ENCODE measurements at places on chromosomes 3 and 15.

DNA sequence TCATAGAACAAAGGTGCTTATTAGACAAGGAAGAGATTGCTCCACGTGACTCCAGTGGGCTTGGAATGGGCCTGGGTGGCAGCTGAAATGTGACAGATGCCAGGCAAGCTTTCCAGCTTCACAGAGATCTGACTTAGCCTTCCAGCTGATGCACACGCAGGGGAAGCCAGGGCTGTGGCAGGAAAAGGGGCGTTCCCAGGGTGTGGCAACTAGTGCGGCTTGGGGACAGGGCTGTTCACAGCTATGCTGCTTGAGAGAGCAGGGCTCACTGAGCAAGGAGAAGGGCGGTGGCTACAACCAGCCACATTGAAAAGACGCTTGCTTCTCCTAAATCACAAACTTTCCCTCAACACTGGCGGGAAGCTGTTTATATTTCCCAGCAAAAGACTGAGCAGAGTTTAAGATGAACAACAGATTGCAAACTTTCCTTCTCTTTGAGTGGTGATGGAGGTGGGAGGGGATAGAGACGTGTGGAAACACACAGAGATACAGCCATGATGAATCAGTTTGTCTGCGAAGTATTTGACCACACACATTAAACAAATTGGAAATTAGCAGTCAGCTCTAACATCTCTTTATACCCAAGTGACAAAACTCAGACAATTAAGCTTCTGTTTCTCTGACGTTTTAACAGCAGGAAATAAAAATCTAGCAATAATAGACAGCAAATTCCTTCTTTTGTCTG is 127.5 kb downstream of the BDH1 start:
- DNase-seq, result no peak

DNA sequence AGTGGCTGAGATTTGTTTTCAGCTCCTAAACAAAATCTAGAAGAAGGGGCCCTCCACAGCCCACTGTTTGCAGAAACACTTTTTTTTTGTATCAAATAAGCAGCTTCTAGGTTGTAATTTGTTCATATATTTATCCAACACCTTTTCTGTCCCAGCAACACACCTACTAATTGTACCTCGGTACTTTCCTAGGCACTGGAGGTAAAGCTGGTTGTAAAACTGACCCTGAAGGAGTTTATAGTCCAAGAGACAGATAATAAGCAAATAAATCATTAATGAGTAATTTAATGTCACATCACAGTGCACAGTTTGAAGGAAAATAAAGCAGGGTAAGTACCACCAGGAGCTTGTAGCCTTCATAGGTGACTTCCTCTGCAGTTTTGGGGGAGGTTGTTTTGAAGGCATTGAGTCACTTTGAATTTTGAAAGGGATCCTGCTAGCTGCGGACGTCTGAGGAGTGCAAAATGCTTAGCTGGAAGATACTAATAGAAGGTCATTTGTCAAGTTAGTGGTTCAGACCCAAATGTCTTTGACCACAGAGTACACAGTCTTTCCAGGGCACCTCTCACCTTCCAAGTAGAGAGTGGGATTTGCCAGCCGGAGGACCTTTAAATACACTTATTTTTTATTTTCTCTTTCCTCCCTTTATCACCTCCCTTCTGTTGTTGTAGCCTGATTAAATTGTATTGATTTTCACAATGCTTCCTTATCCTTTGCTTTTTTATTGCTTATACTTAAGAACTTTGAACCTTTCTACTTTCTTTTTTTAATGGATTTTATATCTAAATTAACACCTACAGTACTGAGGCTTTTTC is 53.8 kb downstream of the CMSS1 start:
- no peak for DNase-seq

DNA sequence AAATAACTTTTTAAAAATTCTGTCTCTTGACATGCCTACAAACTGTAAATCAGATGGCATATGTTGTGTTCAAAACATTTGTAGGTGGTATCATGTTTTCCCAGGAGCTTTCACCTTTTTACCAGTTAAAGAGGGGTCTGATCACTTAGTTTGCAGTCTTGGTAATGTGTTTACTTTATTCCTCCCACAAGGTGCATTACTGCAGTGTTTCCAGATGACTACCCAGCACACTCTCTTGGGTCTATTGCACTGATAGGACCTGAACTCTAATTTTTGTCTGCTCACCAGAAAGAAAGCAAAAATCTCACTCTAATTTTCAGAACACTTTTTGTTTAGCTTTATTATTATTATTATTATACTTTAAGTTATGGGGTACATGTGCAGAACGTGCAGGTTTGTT is 734.1 kb downstream of the GBE1 start:
- DNase-seq, result no peak

DNA sequence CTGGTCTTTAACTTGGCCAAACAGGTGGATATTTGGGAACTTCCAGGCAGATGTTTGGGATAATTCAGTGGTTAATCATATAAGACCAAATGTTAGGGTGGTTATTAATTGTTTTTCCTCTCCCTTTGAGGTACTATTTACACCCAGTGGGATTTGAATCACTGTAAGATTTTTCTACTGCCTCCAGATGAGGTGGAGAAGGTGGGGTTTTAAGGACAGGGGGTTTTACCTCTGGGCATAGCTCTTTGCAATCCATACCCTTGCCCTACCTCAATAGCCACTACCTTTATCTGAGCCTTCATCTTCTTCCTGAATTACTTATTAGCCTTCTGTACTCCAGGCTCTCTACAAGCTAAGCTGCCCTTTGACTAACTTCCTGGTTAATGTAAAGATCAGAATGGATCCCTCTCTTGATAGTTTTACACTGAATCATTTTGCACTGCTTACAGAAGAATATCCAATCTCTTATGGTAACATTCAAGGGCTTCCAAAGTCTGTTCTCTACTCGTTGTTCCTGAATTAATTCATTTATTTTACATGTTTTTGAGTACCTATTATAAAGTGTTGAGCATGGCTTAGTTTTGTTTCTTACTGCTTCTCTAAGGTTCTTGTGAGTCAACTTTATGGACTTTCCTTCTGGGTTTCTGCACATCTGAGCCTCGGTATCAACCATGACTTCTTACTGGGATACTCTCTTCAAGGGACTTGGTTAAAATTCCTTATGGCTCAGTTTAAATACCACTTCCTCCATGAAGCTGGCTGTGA is 331.2 kb upstream of the TBL1XR1 start:
- no peak for DNase-seq

DNA sequence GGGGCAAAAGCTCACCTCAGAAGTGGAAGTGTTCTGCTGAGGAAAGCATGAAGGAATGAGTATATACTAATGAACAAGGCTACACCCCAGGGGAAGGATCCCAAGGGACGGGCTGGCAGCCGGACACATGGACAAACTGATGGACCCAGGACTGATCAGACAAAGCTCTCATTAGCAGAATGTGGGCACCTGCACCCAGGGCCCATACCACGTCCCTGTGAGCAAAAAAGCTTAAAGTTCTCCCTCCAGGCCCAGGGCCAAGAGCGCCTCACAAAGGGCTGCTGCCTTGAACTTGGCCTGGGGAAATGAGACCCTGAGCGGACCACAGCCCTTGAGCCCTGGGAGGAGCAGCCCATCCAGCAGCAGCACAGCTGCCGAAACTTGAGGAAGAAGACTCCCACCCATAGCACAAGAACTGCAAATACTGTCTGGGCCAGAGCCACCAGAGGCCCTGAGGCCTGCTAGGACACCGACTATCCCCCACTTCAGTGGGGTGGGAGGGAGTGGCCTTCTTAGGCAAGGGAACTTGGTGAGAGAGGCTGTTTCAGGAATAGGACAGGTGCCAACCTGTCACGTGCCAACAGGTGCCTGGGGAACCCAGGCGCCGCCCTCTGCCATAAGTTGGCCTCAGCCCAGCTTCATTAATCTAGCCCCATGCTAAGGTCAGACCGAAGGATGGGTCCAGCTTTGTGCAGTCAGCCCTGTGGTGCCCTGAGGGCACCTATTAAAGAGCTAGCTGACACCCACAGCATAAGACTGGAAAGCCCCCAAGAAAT is 2.3 kb upstream of the GMPPB start:
- no peak for DNase-seq

DNA sequence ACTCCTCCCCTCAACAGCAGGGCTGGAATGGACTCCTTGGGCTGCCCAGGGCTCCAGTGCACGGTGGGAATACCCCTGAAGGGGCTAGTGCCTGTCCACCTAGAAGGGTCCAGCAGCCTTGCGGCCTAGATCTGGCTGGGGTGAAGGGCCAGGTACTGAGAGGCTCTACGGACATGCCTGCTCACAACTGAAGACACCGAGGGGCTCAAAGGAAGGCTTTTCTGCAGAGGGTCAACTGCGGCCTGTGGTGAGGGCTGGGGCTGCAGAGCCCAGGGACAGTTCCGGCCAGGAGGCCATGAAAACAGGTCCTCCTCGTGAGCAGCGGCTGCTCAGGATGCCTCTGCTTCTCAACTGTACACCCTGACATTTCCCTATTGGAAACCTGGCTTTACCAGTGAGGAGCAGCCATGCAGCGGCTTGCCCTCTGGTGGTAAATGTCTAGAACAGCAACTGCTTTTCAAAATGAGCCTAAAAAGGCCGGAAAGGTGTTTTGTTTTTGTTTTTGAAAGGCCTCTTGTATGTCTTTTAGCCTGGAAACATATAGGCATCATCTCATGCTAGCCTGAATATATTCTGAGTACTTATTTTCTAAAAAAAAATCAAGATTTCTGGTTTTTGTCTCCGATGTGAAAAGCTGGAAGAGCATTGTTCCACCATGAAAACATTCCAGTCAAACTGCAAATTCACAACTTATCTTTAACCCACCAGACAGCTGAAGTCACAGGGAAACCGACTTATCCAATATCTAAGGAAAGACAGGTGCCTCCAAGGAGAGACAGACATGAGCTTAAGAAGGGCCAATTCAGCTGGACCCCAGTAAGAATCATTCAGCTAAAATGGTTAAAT is 163.4 kb downstream of the KLF13 start:
- DNase-seq, result no peak

DNA sequence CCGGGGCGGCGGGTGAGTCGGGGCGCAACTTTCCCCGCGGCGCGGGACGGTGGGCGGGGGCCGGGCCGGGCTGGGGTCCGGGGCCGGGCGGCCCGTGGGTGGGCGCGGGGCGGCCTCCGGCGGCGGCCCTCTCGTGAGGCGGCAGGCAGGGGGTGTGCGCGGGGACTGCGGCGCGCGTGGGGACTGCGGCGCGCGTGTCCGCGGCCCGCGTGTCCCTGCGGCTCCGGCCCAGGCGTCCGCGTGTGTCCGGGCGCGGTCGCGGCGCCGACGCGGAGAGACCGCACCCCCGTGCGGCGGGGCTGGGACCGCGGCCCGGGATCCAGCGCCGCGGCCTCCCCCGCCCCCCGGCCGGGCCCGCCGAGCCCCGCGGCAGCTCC is 349 bp downstream of the PLXNA1 start:
- no peak for DNase-seq

DNA sequence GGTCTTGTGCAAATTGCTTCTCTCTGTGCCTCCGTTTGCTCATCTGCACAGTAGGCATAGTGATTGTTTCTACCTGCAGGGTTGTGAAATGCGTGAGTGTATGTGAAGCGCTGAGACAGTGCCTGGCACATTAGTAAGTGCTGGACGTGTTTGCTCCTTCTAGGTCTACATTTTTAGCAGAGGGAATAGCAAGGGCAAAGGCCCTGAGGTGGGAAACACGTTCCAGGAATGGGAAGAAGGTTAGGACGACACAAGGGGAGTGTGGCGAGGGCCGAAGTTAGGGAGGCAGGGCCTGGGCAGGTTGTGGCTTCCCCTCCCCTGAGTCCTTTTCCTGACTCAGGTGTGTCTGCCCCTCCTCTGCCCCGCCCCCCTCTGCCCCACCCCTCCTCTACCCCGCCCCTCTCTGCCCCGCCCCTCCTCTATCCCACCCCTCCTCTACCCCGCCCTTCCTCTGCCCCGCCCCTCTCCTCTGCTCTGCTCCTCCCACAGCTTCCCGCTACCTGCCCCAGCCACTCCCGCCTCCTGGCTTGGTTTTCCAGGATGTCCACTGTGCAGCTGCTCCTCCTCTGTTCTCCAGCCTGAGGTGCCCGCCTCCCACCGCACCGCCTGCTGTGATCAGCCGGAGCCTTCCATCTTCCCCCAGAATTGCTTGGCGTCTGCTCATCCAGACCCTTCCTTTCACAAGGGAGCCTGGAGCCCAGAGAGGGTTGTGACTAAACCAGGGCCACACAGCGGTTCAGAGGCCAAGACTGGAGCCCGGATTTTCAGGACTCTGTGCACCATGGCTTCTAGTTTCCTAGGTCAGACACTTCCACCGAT is 31.1 kb upstream of the SMAD6 start:
- no peak for DNase-seq

GRCh38 chr15:50503144-50503543 is 43.3 kb downstream of the USP50 start:
- DNase-seq, result no peak

DNA sequence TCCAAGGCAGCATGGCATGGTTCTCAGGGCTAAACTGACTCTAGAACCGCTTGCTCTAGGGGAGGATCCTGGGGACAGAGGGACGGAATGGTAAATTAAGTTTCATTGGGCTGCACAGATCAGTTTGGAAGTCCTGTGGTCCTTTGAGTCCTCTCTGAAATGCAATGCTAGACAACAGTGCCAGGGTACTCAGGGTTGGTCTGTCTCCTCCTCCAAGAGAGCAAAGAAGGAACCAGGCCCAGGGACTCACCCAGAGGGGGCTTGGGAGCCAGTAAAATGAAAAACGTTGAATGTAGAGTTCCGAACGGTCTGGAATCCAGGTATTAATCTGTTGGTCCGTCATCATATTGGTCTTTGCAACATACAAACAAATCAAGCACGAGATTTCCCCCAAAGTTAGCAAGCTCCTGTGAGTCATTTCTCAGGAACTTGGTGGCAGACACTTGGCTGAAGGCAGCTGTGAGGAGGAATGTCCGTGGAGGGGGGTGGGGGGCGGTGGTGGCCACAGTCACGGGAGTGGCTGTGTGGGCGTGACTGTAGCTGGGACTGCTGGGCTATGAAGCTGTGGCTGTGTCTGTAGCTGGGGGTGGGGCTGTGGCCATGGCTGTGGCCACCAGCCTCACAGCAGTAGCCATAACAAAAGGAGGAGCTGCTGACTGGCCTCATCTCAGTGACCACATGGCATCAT is 361.0 kb downstream of the SHQ1 start:
- no peak for DNase-seq

- DNase-seq, result no peak
Observed at GRCh38 chr3:31508452-31509146, 24.1 kb upstream of the STT3B start.

DNA sequence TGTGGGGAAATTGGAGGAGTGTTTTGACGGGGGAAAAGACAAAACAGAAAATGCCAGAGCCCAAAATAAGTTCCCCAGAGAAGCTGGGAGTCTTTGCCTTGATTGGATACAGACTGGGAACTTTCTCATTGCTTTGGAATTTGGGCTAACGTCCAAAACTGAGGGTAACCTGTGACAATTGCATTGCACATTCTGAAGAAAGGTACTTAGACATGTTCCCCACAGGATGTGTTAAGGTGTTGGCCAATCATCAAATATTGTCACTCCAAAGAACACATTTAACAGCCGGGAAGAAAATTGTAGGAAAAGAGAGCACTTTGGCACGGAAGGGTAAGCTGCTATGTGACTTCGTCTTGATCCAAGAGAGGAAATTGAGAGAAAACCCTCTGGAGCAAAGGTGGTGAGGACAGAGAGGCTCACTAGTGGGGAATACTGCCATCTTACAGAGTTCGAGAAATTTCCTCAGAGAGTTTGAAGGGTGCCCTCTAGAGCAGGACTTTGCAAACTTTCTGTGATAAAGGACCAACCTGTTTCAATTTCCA is 619.5 kb upstream of the TBL1XR1 start:
- DNase-seq, result no peak

- no peak for DNase-seq
Observed at GRCh38 chr3:98733812-98734281, 29.3 kb upstream of the ST3GAL6 start.

- DNase-seq, result no peak
Observed at GRCh38 chr15:38557921-38558320, 6.7 kb downstream of the RASGRP1 start.
